ENCODE measurements at places on chromosomes 12 and 14. TPM values are rescaled to one million over a fixed set of nuclear protein-coding genes. Genes with fewer than 3 reads are reported as not detected.

The TAS2R50 gene
- total RNA-seq, result 2.9 TPM

The RNASE3 gene
- total RNA-seq, result not detected

The SMCO2 gene
- not detected for total RNA-seq

The ACRBP gene
- total RNA-seq, result 0.74 TPM

The DBX2 gene
- not detected for total RNA-seq

The C12orf50 gene
- total RNA-seq, result not detected

The POLE gene
- total RNA-seq, result 56.7 TPM

The DTX1 gene
- 8.3 TPM for total RNA-seq

The ATL1 gene
- total RNA-seq, result 6.9 TPM

The ARHGEF40 gene
- 36.3 TPM for total RNA-seq

The NANOG gene
- total RNA-seq, result 13.3 TPM

The ZNF10 gene
- 10.8 TPM for total RNA-seq

The GPRC5D gene
- not detected for total RNA-seq

The HOTAIR gene
- total RNA-seq, result not detected

The LACRT gene
- total RNA-seq, result not detected

The SLC25A47 gene
- total RNA-seq, result not detected

The EXOC3L4 gene
- total RNA-seq, result 8.6 TPM

The BRF1 gene
- total RNA-seq, result 64.6 TPM

The HOXC6 gene
- not detected for total RNA-seq

The SDSL gene
- total RNA-seq, result not detected

The SLC16A7 gene
- total RNA-seq, result 38.8 TPM

The ACSS3 gene
- 29.5 TPM for total RNA-seq

The KRT4 gene
- 354 TPM for total RNA-seq

The LUM gene
- 72.9 TPM for total RNA-seq

The TMEM132C gene
- total RNA-seq, result 20.6 TPM

The MEG3 gene
- 126 TPM for total RNA-seq

The PDE6H gene
- total RNA-seq, result not detected

The CLEC1B gene
- not detected for total RNA-seq

The POTEG gene
- total RNA-seq, result not detected

The SLC6A15 gene
- total RNA-seq, result 2.7 TPM

The SLC7A8 gene
- 68.5 TPM for total RNA-seq

The TAS2R9 gene
- total RNA-seq, result not detected

The RALGAPA1 gene
- total RNA-seq, result 77.8 TPM
